GM04503 (cell line): ENCODE measurements at places on chromosomes 16 and 17.

- no peak for DNase-seq
Measured at GRCh38 chr17:41352597-41353366, 2.2 kb upstream of the KRT33A start.

DNA sequence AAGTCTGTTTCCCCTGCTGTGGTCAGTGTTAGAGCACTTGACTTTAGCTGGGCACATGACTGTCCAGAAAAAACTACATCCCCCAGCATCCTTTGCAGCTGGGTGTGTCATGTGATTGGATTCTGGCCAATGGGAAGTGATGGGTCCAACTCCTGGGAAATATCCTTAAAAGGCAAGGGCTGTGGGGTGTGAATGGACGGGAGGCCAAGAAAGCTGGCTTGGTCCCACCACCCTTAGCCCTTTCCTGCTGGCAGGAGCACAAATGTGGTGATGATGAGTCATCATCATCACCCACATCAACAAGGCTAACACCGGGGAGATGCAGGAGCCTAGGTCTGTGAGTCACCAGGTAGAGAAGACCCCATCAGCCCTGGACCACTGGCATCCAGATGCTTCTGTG, 341.7 kb downstream of the C16orf95 start:
- DNase-seq = no peak

DNA sequence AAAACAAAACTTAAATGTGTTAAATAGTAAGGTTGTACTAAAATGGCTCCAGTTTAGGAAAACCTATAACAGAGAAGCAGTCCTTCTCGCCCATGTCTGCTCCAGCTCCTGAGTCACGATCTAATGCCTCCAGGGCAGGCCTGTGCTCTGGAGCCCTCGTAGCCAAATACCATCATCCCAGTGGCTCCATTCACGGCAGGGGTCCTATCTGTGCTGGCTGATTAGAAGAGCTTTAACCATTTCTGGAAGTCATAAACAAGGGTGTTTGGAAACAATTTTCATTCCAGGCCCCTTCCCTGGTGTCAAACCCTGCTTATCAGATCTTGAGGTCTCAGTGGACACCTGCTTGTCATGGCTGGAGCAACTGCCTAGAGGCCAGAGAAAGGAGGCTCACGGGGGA, 336.9 kb downstream of the SOX9 start:
- no peak for DNase-seq

DNA sequence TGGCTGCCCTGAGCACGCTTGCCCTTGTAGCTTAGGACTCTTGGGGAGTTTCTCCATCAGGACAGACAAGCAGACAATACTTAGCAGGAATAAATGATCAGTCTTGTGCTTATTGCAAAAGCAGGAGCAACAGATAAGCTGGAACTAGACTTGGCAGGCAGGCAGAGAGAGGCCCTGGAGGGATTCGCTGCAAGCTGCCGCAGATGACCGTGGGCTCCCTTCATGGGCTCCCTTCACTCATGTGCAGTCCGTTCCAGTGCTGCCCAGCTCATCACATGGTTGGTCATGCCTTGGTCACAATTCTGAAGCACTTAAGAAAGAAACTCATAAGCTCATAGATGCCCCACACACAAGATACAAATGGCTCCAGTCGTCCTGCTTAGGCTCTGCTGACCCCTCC, 2.4 kb upstream of the SLC5A10 start:
- DNase-seq = no peak

DNA sequence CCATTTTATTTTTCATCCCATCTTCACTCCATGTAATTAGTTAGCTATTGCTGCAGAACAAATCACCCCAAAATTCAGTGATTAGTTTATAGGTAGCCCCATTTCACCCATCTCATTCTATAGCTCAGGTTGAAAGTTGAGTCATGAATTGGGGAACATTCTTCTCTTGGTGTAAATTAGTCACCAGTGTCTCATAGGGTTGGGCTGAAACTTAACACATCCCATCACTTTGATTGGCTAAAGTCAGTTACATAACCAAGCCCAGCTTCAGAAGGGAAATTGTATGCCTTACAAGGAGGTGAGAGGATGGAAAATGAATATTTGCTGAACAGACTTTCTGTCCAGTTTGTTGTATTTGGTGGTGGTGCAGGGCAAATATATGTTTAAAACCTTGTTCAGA, 477.5 kb downstream of the WWOX start:
- no peak for DNase-seq

GRCh38 chr16:77330332-77331042, 104.3 kb downstream of the ADAMTS18 start:
- DNase-seq = no peak

DNA sequence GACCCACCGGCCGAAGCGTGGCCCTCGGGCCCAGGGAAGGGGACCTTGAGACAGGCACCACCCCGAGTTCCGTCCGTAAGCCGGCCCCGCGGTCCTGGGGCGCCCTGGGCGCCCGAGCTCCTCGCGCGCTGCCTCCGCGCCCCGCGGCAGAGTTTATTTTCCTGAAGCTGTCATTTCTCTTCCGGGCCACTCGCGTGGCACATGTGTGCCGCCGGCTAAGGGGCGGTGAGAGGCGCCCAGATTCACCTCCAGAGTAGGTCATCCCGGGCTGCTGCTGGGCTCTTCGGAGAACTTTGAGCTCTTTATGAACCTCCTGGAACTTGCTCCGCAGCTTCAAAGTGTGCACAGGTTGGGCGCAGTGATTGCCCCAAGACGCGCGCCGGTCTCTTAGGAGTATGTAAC, 489 bp downstream of the ZC3H18 start:
- no peak for DNase-seq

DNA sequence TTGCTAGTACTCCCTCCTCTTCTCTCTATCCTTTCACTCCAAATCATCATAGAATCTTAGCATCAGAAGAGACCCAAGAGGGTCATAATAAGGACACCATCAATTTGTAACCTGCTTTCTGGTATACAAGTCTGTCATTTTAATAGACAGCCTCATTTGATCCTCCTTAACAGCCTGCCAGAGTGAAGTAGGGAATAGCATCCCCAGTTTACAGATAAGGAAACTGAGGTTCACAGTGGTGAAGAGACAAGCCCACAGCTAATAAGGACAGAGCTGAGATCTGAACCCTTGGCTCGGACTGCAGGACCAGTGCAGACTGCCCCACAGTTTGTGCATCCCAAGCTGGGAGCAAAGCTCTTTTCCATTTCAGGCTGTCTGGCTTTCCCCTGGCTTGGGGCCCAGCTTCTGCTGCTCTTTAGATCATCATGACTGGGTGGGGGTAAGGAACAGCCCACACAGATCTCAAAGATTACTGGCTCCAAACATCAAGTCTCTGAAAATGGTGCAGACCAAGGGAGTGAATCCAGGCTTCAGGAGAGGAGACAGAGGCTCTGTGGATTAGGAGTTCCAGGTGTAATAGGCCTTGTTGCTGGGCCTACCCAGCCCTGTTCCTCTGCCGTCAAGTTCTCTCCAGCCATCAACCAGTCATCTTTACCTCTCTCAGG, 10.3 kb upstream of the IGFBP4 start:
- no peak for DNase-seq

GRCh38 chr17:1928976-1929375, 96.2 kb downstream of the RTN4RL1 start:
- no peak for DNase-seq

DNA sequence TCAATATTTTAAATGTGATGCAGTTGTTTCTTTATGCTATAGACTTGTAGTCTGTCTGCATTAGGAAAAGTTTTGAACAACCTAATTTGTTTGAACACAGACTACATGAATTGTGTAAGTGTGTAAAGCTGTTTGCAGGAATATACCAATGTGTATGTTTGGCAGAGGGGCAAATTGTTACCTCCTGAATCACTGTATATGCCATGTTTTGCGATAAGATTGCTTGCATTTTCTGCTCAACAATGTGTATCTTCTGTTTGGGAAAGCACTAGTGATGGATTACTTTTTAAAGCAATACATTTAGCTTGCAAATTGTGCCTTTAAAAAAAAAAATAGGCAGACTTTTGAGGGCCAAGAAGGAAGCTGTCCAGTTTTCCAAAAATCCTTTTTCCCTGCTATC, 14.6 kb downstream of the RBBP6 start:
- DNase-seq = no peak

- DNase-seq = no peak
Measured at GRCh38 chr16:10579965-10580882, at the start of gene EMP2. Gene EMP2 (minus strand): TSS chr16:10580598. CDS start chr16:10547617, 32,981 bp downstream.

- no peak for DNase-seq
Measured at GRCh38 chr17:34140006-34140405, 115.1 kb upstream of the CCL2 start.

- DNase-seq = no peak
Measured at GRCh38 chr16:73365016-73365551, 317.2 kb upstream of the ZFHX3 start.

DNA sequence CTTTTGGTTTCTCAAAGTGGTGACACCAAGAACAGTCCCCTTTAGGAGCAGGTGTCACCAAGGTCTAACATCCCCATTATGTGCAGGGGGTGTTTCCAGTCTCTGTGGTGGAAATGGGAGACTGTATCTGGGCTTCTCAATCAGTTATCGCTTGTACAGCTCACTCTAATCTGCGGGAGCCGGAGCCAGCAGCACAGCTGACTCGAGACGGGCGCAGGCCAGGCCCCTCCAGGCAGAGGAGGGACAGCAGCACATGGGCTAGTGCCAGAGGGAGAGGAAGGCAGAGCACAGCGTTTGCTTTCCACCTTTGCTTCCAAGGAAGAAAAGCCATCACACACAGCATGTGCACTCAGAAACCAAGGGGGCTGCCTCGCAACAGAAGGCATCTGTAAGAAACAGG, 91.2 kb upstream of the CREBBP start:
- no peak for DNase-seq

DNA sequence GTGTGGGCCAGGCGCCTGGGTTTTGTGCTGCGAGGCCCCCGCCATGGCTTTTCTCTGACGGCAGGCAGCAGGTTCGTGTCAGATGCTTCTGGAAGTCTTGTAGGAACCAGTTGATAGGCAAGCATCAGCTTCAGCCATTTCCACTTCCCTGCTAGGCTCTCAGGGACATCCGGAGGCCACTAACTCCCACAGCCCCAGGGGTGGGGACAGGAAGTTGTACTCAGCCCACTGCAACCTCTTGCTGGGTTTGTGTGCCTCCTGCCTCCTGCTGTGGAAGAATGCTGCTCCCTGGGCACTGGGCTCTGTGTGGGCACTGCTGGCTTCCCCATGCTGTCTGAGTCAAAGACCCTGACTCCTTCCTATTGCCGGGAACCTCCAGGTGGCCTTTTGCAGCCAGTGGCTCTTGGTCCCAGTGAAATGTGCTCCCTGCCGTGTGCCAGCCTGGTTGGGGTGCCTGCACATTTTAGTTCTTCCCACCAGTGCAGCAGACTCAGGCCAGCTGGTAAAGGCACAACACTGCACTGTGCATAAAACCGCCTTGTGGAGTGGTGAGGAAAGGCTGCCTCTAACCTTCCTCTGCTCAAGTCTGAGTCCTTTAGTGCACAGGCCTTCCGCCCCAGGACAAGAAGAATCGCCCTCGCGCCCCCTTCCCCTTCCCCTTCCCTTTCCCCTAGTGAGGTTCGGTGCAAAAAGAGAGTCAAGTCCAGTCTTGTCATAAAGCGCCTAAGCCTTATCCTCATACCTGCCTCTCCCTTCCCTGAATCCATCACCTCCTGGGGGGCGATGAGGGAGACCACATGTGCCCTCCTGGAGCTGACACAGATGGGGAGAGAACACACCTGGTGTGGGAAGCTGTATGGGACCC, 16.6 kb downstream of the LDHD start:
- DNase-seq = no peak

DNA sequence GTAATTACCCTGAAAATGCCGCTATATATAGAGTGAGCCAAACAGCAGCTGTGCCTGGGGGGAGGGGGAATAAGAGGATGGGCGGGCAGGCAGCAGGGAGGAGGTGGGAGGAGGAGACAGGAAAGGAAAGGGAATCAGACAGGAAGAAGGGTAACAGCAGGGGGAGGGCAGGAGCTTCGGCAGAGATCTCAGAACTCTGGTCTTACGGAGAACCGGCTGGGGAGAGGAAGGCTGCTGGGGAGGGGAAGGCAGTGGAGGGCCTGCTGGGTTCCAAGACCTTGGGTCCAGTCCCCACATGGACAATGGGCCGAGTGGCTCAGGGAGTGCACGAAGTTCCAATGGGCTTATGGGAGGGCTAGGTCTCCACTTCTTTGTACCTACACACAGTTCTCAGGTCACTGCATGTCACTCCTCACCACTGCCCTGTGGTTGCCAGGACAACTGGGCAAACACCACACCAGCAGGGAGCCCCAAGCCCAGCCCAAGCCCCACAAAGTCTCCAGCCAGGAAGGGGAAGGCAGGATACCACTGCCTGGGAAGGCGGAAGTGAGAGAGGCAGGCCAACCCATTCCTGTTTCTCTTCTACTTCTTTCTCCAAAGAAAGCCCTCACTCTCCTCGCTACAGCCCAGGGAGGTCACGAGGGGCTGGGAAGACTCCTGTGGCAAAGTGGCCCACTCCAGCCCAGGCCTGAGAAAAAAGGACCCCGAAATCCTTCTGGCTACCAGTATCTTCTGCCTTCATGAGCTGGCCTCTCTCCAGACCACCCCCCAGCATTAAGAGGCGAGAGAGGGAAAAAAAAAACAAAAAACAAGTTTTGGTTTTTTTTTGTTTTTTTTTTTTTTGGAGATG, 25.3 kb downstream of the G6PC3 start:
- DNase-seq = peak; percentile 68

- peak; percentile 61 for DNase-seq
Measured at GRCh38 chr16:84599521-84600202, 18.2 kb downstream of the COTL1 start.

DNA sequence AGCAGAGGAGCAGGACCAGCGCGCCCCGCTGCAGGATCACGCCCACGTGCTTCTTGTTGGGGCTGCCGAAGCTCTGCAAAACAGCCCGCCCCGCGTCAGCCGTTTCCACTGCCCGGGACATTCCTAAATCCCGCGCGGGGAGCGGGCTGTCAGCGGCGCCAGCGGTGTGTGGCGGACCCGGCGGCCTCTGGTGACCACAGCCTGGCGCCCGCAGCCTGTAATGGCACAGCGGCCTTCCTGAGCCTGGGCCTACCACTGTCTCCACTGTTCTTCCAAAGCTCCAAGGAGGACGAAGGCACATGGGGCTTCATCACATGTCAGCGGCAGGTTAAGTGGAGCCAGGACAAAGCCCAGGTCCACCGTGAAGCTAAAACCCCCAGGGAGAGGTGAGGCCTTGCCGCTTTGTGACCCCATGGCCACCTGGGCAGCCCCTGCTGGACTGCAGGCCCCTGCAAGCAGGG, 2.5 kb downstream of the SLC47A2 start:
- DNase-seq = no peak
